Osteoblast (primary cell): ENCODE measurements at places on chromosomes 4 and X. TPM values are rescaled to one million over a fixed set of nuclear protein-coding genes. Genes with fewer than 3 reads are reported as not detected.

DNA sequence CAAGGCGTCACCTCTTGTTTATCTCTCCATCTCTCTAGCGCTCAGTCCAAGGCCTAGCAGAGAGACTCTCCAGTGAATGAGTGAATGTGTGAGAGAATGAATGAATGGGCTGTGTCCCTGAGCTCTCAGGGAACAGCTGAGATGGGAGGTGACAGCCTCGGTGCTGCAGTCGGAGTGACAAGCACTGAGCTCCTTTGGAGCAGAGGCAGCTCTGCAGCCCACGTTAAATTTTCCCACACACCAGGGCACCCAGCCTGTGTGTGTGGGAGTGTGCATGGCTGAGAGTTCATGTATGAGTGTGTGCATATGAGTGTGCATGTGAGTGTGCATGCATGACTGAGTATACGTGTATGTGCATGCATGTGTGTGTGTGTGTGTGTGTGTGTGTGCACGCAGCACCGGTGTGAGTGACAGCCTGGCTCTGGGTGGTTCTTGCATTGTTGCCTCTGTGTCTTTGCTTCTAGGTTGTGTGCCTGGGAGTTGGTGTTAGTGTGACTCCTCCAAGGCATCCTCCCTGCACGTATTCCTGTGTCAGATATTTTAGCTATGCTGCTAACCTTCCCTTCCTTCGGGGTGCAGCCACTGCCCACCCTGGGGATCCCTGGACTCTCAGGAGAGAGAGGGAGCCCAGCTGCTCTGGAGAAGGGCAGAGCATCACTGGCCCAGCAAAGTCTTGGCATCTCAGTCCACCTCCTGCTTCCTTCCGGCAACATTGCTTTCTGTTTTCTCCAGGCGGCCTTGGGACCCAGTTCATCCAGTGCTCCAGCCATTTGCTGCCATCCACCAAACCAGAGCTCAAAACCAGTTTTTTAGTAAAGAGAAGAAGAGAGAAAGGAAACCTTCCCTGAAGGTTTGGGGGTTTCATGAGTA lies 98.6 kb downstream of the PPP2R2C start:
- no peak for DNase-seq
- no peaks in the 10 kb centered on the region for H3K4me1 ChIP-seq
- H3K27ac ChIP-seq = no peak overlapping the region
- peaks cover 4% of the 10 kb centered on the region for H3K27me3 ChIP-seq
- H3K4me3 ChIP-seq = no peak overlapping the region

Gene BEX5
- total RNA-seq = not detected in 2 replicates

Gene FAM9C
- total RNA-seq = under 0.01 TPM in 1 of 2 replicates, not detected in the other

Gene TMPRSS11D
- not detected in 2 replicates for total RNA-seq

Gene FDCSP
- total RNA-seq = not detected in 2 replicates

Gene MAGEA1
- total RNA-seq = not detected in 2 replicates
